ENCODE measurements at places on chromosomes 2 and 18. TPM values are rescaled to one million over a fixed set of nuclear protein-coding genes. Genes with fewer than 3 reads are reported as not detected.

GRCh38 chr2:65985986-65986385 is 448.9 kb upstream of the MEIS1 start:
- DNase-seq: no peak

- DNase-seq: no peak
Observed at GRCh38 chr18:77866351-77866750, 616.7 kb downstream of the GALR1 start.

DNA sequence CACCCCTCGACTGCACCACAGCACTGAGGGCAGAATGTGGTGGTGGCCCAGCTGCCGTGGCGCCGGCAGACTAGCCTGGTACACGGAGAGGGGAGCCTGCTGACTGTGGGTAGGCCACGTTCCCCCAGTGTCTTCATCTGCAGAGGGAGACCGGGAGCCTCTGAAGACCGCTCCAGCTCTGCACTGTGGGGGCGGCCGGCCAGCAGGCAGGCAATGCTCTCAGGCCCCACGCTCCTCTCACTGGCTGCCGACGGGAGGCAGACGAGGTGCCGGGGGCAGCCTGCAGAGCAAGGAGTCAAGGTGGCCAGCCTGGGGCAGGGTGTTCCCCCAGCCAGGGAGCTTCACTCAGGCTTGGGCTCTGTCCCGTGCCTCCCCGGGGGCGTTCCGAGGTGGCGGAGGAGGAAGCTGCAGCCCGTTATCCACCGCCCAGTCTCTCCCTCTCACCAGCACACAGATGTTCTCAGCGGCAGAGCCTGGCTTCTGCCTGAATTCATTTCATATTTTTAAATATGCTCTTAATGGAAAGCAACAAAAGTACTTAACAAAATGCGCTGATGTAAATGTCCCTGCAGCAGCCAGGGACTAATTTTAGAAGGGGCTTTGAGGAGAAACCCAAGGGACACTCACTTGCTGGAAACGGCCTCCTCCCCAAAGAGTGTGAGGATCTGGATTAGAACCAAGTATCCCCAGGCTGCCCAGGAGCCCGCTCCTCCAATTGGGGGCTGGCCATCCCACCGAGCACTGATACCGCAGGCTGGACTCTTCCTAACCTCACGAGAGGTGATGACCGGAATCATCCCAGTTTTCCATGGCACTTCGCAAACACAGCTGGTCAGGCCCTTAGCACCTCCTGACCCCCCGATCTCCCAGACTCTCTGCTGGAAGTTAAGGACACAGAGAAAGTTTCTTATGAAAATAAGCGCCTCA is 87.8 kb downstream of the HDAC4 start:
- DNase-seq: no peak

DNA sequence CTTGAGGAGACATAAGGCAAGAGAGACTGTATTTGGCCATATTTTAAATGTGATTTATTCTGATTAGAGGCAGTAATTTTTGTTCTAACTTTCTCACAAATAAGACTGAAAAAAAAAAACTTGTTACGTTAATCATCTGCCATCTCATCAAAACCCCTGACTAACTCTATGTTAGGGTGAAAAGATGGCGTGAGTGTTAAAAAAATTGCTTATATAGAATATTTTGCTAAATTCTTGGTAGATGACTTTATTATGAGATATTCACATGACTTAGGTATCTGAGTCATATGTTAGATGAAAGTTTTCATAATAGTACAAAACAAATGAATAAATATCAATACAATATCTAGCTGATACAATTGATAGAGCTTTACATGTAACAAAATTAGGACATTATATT is 1508.7 kb upstream of the TMEFF2 start:
- DNase-seq: no peak

GRCh38 chr2:133338224-133338623 is 230.0 kb downstream of the NCKAP5 start:
- DNase-seq: no peak

GRCh38 chr2:11933854-11934253 is 187.4 kb downstream of the LPIN1 start:
- DNase-seq: no peak

DNA sequence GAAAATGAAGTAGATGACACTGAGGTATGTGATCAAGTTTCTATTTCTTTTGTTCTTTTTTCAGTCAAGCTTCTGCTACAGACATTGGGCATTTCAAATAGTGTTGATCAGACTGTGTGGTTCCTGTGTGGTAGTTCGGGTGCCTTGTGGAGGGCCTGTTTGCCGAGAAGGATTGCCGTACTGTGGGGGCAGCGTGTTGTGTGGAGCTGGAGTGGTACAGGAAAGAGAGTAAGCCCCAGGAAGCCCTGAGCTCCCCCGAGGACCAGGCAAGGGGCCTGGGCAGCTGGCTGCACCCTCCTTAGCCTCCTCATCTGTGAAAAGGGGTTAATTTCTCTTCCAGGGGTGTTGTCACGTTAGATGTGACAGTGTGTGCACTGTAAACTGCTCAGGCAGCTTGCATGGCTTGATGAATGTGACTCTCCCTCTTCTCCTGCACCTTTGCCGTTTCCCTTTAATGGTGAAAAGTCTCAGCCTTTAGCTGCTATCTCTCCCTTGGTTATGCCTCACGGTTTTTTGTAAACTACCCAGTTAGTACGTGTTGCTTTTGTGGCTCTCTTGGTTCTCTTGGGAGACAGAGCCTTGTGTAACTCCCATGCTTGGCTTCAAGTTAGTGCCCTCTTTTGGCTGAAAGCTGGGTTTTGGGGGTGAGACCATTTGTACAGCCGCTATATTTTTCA is 19.5 kb downstream of the C2orf74 start:
- DNase-seq: no peak

DNA sequence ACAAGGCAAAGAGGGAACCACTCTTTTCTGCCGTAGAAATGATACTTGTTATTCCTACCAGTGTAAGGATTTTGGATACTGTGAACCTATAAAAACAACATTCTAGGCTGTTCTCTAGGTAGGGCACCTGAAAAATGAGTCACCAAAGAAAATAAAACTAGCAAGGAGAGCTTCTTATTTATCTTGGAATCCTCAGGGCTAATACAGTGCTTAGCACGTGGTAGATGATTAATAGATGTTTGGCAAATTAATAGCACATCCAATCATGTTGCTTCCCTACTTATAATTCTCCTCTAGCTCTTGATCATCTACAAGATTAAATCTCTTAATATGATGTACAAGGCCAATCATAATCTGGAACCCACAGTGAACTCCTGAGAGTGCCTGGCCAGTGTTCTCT is 73.1 kb downstream of the AAK1 start:
- DNase-seq: no peak

DNA sequence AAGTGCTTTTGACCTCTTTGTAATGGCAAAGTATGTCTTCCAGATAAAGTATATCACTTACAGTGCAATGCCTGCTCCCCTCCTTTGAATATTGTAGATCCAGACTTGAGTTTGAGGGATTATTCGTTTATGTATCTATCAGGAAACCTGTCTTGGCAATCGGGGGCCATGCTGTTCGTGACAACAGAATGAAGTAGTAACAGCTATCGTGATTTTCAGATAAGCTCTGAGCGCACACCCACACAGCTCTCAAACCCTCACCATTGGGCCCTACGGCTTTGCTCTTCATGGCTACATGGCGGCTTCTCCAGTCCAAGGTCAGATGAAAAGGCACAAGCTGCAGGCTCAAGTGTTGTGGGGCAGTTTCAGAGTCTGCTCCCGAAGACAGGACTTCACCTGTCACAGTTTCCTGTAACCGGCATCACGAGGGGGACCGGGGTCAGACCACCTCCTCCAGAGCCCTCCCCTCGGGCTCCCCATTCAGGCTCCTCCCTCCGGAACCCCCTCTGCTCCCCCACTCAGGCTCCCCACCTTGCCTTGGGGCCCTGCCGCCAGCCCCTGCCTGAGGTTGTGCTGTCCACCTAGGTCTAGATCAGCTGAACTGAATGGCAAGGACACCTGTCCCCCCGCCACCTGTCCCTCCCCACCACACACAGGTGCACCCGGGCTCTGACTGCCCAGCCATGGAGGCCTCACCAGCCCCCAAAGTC is 292.5 kb upstream of the SALL3 start:
- DNase-seq: no peak

GRCh38 chr2:31421634-31422033 is 7.1 kb upstream of the XDH start:
- DNase-seq: no peak

GRCh38 chr2:33632831-33633230 is 33.7 kb upstream of the FAM98A start:
- DNase-seq: no peak

GRCh38 chr2:210496512-210496911 is 20.0 kb upstream of the LANCL1 start:
- no peak for DNase-seq

DNA sequence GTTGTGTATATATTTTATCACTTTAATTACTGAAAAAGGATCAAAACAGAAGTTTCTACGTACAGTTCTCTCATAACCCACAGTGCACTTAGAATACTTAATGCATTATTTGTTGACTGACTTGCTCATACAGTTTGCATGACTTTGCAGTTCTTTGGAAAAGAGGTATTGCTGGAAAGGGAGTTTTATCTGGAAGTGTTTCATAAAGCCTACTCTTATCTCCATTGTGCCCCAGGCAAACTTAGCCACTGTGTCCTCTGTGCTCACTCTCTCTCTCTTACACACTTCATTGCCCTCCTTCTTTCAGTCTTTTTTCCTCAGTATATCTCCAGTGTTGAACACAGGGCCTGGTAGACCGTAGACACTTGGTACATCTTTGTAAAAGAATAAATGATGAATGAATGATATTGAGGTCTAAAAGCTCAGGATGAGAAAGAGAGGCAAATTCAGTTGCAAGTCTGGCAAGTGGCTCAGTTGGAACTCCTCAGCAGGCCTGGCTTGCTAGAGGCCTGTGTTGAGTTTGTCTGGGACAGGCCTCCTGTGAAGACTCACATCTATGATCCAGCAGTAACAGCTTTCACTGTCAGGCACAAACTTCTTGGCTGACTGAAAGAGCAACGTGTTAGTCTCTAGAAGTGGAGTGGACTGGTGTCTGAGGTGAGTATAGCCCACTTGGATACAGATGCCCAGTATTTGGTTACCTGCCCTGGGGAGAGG is 56.1 kb downstream of the SETBP1 start:
- DNase-seq: no peak

GRCh38 chr2:54310961-54311360 is 54.9 kb upstream of the TSPYL6 start:
- DNase-seq: no peak

DNA sequence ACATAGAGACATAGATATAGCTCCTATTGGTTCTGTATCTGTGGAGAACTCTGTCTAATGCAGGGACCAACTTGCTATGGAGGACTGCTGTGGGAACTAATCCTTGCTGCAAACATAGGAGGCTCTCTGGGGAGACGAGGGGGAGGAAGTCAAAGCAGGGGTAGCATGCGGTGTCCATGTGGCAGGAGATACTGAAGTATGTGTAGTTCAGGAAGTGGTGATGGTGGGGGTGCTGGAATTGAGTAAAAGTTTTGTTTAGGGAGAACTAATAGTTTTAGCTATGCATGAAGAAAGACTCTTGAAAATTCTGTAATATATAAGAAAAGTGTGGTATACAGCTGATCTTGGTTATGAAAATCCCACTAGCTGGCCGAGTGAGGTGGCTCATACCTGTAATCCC is 62.0 kb downstream of the ANKRD44 start:
- no peak for DNase-seq

DNA sequence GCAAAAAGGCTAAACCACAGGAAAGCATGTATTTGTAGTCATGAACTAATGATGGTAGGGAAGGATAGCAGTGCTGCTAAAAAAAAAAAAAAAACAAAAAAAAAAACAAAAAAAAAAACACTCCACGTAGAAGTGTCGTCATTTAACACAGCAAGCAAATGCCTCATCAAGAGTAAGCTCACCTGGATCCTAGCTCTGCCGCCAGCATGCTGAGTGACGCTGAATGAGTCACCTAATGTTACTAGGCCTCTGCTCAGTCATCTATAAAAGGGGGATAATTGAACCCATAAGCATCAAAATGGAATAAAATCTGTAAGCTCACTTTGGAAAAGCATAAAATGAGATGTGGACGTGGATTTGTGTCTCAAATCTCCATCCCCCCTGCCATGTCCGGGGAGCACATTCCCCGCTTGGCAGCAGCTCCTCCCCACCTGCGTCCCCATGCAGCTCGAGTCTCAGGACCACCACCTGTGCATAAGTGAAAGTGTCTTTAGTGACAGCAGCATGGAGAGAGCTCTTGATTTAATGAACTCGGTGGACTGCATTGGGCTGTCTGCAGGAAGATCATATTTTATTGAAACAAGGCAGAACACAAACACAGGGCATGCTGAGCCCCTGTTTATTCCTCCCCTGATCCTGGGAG is 427.5 kb downstream of the LRATD1 start:
- DNase-seq: no peak

GRCh38 chr2:73256618-73256922 is 22.5 kb downstream of the CCT7 start:
- DNase-seq: no peak

DNA sequence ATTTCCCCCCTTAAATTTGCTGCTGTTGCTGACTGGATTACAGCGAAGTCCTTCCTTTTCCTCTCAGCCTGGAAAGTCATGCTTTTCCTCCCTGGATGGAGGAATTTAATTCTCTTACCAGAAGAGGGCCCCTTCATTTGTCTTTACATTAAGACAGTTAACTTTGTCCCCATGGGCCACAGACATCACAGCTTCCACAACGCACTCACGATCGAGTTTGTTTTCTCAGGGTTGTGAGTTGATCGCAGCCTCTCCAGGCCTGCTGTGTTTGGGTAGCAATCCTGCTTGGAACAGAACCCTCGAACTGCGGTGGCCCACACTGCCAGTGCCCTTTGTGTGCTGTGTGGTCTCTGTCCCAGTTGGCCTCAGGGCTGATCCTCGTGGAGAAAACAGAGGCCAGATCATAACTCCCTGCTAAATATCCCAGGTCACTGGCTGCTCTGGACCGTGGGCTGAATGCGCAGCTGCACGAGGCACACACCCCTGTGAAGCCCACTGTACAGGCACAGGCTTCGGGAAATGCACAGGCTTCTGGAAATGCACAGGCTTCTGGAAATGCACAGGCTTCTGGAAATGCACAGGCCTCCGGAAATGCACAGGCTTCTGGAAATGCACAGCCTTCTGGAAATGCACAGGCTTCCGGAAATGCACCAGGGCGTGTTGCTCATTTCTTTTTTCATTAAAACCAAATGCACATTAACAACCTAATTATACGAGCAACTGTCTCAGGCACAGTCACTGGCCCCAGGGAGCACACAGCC is 2.2 kb upstream of the PDIA6 start:
- DNase-seq: no peak

- no peak for DNase-seq
Observed at GRCh38 chr2:212733273-212733672, 194.7 kb upstream of the ERBB4 start.

GRCh38 chr2:190180313-190181122 is 118.0 kb upstream of the MSTN start:
- peak; percentile 36 for DNase-seq

The B4GALT6 gene
- 14.9 TPM for polyA plus RNA-seq

The IL1RL2 gene
- polyA plus RNA-seq: 1.00 TPM

The LYG2 gene
- polyA plus RNA-seq: 0.43 TPM

The CHST9 gene
- polyA plus RNA-seq: 6.3 TPM

The REG3A gene
- not detected for polyA plus RNA-seq

The DNAH7 gene
- 9.1 TPM for polyA plus RNA-seq

The DPP4 gene
- 151 TPM for polyA plus RNA-seq

The FOXD4L1 gene
- polyA plus RNA-seq: 0.27 TPM

The SLC9A4 gene
- polyA plus RNA-seq: 6.1 TPM

The FBXO15 gene
- polyA plus RNA-seq: 2.8 TPM

The POMC gene
- 11.9 TPM for polyA plus RNA-seq

The LBX2 gene
- polyA plus RNA-seq: 4.0 TPM

The CYTIP gene
- 1.8 TPM for polyA plus RNA-seq
